ENCODE measurements at places on chromosomes 13 and 19.

GRCh38 chr13:27293076-27293691 lies 22.6 kb downstream of the RASL11A start:
- DNase-seq = no peak

GRCh38 chr13:24150572-24150971 lies 9.9 kb upstream of the SPATA13 start:
- no peak for DNase-seq

DNA sequence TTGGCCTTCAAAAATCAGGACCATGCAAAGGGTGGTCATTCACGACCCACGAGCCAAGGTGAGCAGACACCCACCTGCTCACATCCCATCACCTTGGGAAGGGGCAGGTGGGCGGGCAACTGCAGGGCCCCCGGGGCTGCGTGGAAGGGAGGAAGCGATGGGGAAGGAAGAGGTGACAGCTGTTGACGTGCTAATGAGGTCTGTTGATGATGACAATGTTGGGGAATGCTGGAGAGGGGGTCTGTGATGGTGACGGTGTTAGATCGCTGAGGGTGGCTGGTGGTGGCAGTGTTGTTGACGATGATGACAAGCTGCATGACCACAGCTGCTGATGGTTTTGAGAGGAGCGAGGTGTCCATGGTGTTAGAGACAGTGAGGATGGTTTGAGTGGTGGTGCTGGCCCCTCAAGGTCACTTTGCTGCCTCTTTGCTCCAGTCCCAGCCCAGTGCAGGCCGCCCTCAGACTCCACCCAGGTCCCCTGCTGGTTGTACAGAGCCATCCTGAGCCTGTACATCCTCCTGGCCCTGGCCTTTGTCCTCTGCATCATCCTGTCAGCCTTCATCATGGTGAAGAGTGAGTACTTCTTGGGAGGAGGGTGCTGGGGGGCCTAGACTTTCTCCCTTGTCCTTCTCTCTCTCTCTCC lies 900 bp downstream of the MCEMP1 start:
- DNase-seq = no peak

DNA sequence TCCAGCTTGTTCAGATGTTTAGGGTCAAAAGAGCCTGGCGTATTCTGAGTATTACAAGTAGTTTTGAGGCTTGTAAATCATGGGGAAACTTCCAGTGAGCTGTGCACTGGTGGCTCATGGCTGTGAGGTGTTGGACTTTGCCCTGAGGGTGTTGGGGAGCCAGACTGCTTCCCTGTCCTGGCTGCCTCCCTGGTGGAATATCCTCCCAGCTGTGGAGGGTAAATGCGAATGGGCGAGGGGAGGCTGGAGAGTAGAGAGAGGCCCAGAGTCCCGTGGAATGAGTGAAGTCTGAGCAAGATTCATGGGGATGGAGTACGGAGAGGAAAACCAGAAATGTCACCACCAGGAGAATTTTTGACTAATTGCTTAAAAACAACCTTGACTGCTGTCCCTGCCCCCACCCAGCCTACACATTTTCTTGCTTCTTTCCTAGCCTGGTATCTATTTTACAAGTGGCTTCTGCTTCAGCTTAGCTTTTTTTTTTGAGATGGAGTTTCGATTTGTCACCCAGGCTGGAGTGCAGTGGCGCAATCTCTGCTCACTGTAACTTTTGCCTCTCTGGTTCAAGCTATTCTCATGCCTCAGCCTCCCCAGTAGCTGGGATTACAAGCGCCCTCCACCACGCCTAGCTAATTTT lies 3.7 kb downstream of the SNRPA start:
- peak; percentile 61 for DNase-seq

GRCh38 chr13:40376296-40376849 lies 290.1 kb downstream of the FOXO1 start:
- DNase-seq = no peak

GRCh38 chr13:59982631-59983382 lies 180.9 kb downstream of the DIAPH3 start:
- DNase-seq = no peak

GRCh38 chr13:110381029-110381360 lies 73.9 kb downstream of the COL4A2 start:
- no peak for DNase-seq

- no peak for DNase-seq
These were observed 17.5 kb downstream of the BORA start for GRCh38 chr13:72745260-72745659.

DNA sequence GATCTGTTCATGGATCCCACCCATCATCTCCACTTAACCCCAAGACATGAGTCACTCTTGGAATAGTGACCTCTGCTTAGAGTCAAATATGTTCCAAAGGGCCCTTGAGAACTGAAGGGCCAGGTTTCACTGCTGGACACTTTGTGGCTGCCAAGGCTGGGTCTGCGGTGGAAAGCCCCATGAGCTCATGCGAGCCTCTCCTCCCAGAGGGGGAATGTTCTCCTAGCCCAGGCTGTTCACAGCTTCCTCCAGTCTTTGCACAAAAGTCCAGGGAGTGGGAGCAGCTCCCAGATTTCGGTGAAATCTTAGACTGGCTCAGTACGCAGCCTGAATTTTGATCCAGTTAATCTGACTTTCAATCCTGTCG lies 732 bp upstream of the DCLK1 start:
- DNase-seq = no peak

DNA sequence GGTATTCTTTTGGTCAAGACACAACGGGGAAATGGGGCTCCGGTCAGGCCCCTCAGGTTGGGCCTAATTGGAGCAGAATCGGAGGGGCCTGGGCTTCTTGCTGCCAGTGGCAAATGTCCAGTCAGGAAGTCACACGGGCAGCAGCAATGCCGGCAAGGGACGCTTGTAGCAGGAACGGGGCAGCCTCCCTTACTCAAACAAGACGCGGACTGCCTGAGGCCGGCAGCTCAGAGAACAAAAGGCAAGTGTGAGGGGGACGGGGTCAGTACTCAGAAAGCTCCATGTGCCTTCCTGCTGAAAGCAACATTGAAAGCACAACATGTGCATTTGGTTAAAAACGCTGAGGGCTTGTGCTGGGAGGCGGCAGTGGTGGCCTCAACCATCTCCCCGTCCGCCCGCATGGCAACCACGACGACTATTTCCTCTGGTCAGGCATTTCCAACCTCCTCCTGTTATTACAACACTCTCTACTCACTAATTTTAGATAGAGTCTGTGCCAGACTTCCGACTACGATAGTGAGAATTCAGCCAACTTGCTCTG lies 20.5 kb upstream of the RASA3 start:
- no peak for DNase-seq

GRCh38 chr19:1076046-1076386 lies 9.0 kb downstream of the ARHGAP45 start:
- no peak for DNase-seq

- no peak for DNase-seq
These were observed 38.7 kb upstream of the GRTP1 start for GRCh38 chr13:113402471-113403254.

DNA sequence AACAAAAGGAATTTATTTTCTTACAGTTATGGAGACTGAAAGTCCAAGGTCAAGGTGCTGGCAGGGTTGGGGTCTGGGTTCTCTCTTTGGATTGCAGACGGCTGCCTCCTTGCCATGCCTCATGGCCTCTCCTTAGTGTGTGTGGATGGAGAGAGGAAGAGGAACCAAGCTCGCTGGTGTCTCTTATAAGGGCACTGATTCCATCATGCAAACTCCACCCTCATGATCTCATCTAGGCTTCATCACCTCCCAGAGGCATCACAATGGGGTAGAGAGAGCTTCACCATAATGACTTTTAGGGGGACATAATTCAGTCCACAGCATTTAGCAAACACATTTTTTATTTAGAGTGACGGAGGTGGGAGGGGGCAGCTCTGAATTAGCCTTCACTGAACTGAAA lies 104.9 kb upstream of the ABCC4 start:
- no peak for DNase-seq

- no peak for DNase-seq
These were observed 9.6 kb downstream of the CAPN12 start for GRCh38 chr19:38734426-38735256.
